ENCODE measurements at places on chromosomes 5 and 9.
A peak's percentile ranks its signal among the peaks of the same experiment; 100 is the strongest.

DNA sequence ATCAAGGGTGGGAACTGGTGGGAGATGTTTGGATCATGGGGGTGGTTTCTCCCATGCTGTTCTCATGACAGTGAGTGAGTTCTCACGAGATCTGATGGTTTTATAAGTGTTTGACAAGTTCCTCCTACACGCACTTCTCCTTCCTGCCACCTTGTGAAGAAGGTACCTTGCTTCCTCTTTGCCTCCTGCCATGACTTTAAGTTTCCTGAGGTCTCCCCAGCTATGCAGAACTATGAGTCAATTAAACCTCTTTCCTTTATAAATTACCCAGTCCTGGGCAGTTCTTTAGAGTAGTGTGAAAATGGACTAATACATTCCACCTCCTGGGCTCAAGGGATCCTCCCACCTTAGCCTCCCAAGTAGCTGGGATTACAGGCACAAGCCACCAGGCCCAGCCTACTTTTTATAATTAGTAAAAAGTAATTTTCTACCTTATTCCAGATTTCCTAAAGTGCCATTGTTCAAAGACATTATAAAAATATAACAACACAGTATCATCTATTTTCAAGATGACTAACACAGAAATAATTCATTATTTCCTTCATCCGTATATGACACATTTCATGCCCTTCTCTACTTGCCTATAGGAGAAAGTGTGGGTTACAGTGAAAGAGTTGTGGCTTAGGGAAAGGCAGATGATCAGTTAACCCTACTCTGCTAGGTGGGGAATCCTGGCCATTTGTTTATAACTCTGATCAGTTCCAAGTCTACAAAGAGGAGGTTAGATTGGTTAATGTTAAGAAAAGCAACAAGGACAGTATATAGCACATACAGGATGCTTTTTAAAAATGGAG is 99.9 kb downstream of the TTC39B start:
- DNase-seq = no peak

- DNase-seq = no peak
Observed at GRCh38 chr9:98838155-98838867, 30.8 kb downstream of the GALNT12 start.

DNA sequence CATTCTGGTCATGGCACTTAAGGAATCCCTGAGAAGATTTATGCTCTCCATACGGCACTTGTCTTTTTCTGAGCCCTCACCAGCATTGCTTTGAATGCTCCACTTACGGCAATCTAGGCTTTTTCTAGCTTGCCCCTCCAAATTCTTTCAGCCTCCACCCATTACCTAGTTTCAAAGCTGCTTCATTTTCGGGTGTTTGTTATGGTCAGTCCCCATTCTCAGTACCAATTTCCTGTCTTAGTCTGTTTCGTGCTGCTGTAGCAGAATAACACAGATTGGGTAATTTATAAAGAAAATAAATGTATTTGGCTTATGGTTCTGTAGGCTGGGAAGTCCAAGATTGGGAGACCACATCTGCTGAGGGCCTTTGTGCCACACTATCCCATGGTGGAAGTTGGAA is 42.0 kb downstream of the ARHGEF28 start:
- no peak for DNase-seq

GRCh38 chr5:134561871-134562296 is 36.4 kb downstream of the JADE2 start:
- DNase-seq = peak; percentile 39

DNA sequence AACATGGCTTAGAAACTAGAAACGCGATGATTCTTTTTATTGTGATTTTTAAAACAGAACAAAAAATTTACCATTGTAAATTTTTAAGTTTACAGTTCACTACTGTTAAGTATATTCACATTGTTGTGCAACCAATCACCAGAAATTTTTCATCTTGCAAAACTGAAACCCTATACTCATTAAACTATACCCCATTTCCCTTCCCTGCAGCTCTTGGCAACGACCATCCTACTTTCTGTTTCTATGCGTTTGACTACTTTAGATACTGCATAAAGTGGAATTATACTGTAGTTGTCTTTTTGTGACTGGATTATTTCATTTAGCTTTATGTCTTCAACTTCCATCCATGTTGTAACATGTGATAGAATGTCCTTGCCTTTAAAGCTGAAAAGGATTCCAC is 52.5 kb downstream of the SPOCK1 start:
- DNase-seq = no peak

DNA sequence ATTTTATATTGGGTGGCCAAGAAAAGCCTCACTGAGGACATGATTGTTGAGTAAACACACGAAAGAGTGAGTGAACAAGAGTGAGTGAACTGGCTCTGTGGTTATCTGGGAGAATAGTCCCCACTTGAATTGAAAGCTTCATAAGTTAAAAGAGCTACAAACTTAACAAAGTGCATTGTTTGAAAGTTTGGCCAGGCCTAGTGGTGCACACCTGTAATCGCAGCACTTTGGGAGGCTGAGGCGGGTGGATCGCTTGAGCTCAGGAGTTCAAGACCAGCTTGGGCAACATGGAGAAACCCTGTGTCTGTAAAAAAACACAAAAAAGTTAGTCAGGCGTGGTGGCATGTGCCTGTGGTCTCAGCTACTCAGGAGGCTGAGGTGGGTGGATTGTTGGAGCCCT is 26.9 kb downstream of the SMC2 start:
- no peak for DNase-seq

DNA sequence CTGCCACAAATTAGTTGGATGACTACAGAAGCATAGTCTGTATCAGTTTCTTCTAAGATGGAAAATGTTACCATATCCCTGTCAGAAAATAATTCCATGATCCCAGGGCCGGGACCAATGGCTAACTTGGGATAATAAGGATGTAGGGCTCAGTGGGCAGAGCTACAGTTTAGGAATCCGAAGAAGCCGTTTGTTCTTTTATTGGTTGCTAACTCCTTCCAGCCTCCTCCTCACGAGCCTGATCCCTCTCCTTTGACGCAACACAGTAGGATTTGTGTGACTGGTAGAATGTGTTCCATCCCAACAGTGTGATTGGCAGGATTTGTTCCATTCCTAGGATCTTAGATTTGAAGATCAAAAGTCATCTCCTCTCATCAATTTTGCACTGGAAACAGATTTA is 496.9 kb downstream of the AGTPBP1 start:
- no peak for DNase-seq
